CD4-positive, alpha-beta memory T cell (primary cell): ENCODE measurements at places on chromosomes 2 and 18.

GRCh38 chr2:213275265-213275664 is 9.0 kb upstream of the SPAG16 start:
- no peak for DNase-seq

DNA sequence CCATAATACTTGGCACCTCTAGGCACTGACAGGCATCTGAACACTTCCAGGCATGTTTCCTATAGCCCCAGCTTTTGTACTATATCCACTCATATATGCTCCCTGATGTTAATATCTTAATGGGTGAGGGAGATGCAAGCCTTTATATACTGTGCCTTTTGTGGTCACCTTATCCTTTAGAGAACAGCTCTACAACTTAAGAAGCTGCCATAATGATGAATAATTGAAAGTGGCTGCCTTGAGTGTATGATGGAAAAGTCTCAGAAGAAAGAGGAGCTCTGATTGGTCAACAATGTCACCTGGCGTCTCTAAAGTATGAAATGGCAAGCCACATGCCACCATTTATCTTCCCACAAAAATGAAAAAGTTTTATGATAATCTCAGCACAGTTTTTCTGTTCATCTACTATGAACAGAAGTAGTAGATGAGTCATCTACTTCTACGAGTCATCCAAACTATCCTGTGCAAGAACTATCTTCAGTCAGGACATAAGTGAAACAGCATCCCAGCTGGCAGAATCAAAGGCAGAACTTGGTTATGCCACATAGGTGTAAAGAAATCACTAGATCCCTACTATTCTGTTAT is 997.9 kb upstream of the CELF4 start:
- no peak for DNase-seq

DNA sequence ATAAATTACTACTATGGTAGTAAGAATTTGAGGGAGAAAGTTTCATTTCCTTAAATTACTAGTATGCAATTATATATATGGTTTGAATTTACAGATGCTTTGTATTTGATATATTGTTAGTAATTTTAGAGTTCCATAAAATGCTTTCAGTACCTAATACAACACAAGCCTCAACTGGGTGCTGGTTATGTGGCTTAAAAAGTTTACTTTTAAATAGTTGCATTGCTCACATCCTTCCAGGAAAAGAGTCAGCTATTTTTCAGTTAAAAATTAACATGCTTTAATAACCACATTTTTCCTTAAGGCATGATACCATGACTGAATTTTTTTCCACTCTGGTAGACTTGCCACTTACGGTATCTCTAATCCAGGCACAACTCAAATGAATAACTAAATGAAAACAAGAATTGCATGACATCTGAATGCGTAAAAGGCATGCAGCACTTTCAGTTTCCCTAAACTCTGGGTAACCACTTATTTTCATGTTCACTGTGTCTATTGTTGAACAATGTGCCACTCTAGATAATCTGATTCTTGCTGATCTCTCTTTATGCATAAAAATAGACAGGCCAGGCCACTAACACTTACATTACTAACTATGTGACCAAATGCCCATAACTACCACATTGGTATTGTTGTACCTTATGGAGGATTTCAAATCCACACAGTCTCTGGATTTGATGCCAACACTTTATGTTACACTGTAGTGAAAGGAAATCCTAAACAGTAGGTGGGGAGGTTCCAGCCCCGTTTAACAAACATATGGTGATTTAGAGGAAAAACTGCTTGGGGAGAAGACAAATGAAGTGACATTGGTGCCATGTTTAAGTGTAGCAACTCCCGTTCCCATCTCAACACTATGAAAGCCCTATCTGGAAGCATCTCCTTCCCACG is 35.5 kb upstream of the SLC35F5 start:
- no peak for DNase-seq

- DNase-seq = no peak
Measured at GRCh38 chr2:200264631-200265030, 41.9 kb upstream of the SPATS2L start.

DNA sequence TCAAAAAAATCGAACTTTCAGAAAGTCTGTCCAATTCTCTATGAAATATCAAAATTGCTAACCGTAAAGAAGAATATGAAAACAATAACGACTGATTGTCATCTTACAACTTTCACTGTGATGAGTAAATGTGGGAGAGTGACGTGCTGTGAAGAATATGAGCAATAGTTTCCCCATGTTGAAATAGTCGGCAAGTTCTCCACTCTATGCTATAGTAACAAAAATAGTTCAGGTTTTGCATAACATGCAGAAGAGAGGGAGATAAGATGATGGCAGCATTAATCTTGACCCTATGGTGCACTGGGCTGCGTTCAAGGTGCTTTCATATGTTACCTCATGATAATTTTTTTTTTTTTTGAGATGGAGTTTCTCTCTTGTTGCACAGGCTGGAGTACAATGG is 196.8 kb upstream of the CYRIA start:
- no peak for DNase-seq

DNA sequence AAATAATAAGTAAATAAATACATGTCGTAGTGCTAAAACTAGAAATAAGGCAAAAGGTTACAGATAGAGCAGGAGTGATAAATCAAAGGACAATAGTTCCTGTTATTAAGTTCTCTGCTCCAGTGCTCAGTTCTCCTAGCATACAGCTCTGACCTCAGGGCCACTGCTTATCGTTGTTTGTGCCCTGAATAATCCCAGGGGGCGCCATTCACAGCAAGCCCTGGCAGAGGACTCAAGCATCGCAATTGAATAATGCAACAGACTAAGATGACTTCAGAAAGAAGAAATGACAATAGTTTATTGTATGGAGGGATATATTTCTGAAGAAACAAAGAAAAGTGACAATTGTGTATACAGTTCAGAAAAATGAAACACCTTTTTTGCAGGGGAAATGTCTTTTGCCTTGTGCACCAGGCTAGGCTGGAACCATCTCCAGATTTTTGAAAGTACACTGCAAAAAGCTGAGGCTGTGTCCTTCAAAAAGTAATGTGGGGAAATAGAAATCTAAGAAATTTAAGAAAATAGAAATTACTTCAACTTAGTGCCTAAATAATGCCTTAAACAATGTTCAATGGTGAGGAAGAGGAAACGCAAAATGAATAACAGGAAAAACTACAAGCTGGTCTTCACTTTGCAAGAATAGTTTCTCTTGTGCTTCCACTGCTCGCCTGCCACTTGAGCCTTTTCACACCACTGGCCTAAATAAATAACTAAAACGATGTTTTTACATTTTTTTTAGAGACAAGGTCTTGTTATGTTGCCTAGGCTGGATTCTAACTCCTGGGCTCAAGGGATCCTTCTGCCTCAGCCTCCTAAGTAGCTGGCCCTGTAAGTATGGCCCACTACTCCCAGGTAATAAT is 19.0 kb upstream of the CCNYL1 start:
- DNase-seq = peak; percentile 45

- DNase-seq = no peak
Measured at GRCh38 chr2:139165601-139166000, 385.4 kb upstream of the NXPH2 start.

GRCh38 chr2:47065771-47066380 is 89.2 kb downstream of the STPG4 start:
- DNase-seq = no peak

DNA sequence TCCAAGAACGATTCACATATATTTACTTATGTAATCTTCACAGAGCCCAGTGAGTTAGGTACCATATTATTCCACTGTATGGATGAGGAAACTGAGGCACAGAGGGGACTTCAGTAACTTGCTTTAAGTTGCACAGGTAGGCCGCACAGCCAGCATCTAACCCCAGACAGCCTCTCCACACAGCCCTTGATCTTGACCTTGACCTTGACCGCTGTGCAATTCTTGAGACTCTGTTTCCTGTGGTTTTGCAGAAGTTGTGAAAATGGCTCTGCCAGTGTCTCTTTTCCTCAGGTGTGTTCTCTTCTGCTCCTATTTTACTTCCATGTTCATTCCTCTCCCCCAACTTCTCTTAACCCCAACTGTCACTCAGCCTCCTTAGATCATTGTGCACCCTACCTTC is 206.5 kb downstream of the SOX11 start:
- no peak for DNase-seq
